Skin of body (tissue), 3 donors: ENCODE measurements at places on chromosomes 1 and 21. TPM values are rescaled to one million over a fixed set of nuclear protein-coding genes. Genes with fewer than 3 reads are reported as not detected.

Gene S100A7A
- total RNA-seq, result 0.30 TPM

Gene PRR9
- 187 TPM for total RNA-seq

Gene NBPF11
- 10.0 TPM for total RNA-seq

Gene SLC26A9
- total RNA-seq, result 0.20 TPM

Gene LAMC2
- 14.1 TPM for total RNA-seq

Gene USP33
- total RNA-seq, result 124 TPM

Gene FCER1G
- 12.4 TPM for total RNA-seq

Gene SPRR5
- total RNA-seq, result 1.8 TPM

Gene ZSWIM5
- total RNA-seq, result 0.79 TPM
